ENCODE measurements at places on chromosomes 16 and 17.
A peak's percentile ranks its signal among the peaks of the same experiment; 100 is the strongest.

- DNase-seq: no peak
These were observed 1.1 kb downstream of the METTL16 start for GRCh38 chr17:2510559-2510958.

GRCh38 chr17:8409966-8410882, 12.6 kb upstream of the RNF222 start:
- DNase-seq: peak; percentile 74

DNA sequence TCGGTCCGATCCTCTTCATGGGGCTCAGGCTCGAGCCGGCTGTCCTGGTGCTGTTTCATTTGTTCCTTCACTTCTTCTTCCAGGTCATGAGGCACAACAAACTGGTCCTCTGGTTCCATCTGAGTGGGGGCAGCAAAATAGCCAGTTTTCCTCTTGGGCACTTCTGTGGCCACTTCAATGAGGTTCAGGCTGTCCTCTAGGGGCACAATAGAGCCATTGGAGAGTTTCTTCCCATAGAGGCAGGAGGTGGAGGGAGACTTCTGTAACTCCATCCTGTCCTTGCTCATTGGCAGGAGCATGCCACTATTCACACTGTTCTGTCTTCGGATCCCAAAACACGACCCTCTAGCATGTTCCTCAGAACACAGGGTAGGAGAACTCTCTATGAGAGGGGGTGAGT, 22.9 kb downstream of the MARVELD3 start:
- no peak for DNase-seq

DNA sequence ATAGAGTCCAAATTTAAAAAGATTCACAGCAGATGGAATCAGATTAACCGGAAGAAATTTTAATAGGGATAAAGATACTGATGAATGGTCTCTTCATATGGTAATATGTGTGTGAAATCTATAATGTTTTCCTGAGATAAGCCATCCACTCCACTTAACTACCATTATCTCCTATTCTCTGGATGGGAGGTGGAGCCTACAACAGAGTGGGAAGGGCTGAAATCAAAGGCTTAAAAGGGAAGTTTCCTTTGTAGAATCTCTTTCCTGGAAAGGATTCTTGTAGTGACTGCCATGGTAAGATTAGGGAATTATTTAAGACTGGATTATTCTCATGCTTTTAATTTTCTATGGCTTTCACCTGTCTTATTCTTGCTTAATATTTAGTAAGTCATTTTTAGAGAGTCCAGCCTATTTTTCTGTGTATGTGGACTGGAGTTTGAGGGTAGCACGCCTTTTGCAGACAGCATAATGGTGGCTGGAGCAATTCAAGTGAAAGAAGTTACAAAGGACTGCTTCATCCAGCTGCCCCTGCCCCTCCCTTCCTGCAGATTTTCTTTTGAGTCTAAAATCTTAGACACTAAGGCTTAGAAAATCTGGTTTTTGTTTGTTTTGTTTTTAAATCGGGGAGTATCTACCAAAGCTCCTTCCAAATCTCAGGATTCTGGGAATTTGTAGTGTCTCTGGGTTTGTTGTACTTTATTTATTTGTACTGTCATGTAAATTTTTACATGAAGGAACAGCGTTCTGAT, 26.5 kb downstream of the KAT7 start:
- no peak for DNase-seq

GRCh38 chr17:14303343-14304221, 2.7 kb downstream of the HS3ST3B1 start:
- DNase-seq: no peak

- DNase-seq: no peak
These were observed 605.4 kb upstream of the KIF2B start for GRCh38 chr17:53217311-53217710.

- no peak for DNase-seq
These were observed 12.8 kb upstream of the TNK1 start for GRCh38 chr17:7367918-7368598.

DNA sequence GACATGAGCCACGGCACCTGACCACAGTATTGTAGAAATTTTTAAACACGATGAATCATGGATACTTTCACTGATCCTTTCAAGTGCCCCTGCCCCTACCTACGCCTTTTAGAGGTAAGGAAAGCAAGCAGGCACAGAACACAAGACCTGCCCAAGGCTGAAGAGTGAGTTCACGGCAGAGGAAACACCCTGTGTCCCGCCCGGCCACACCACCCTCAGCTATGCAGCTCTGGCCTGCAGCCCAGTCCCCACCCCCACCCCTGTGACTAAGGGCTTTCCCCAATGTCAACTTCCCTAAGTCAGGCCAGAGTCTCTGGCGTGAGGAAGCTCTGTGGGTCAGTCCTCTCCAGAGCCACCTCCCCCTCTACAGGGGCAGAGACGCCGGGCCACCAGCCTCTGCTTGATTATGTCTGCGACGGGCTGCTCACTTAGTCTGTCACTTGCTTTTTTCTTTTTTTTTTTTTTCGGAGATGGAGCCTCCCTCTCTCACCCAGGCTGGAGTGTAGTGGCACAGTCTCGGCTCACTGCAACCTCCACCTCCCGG, 8.4 kb downstream of the SLC16A5 start:
- no peak for DNase-seq

DNA sequence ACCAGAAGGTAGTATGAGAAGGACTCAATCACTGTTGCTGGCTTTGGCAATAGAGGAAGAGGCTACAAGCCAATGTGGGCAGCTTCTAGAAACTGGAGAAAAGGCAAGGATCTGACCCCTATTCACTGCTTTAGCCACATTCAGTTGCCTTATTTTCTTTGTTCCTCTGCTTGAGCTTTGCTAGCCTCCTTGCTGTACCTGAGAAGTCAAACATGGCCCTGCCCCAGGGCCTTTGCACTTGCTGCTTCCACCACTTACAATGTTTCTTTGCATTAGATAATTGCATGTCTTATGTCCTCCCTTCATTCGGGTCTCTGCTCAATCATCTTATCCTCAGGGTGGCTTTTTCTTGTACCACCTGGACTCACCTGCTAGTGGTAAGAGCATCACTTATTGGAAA, 15.8 kb downstream of the HS3ST4 start:
- DNase-seq: no peak

- DNase-seq: no peak
These were observed 4.7 kb downstream of the RNASEK start for GRCh38 chr17:7016886-7017826.

DNA sequence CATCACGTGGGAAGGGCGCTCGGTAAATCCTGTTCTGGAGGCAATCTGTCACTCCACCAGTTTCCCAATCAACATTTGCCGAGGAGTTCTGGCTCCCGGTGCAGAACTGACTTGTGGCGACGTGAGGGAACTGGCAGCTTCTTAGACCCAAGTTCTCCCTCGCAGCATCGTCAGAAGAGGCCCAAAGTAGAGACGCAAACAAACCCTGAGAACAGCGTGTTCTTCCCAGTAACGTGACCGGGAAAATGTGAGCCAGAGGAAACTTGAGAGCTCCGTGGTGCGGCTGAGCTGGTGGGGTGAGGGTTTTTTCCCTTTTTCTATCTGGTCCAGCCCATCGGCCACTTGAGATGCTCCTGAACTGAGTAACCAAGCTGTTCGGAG, 158.9 kb upstream of the CACNG5 start:
- DNase-seq: no peak

GRCh38 chr17:63317166-63317840, 128.8 kb downstream of the CYB561 start:
- DNase-seq: no peak

DNA sequence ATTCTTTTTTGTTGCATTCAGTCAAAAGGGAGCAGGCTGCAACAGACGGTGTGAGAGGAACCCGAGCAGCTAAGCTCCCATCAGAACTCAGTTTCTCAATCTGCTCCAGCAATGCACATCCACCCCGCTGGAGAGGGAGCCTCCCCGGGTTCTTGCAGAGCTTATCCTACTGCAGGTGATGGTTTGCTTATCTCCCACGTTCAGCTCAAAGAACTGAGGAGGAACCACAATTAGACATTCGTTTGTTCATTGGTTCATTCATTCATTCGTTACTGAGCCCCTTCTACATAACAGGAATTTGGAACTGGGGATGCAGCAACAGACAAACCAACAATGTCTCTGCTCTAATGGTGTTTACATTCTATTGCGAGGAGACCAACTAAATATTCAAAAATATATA, 22.2 kb upstream of the ALOX15 start:
- no peak for DNase-seq

- no peak for DNase-seq
These were observed 91.3 kb downstream of the METRNL start for GRCh38 chr17:83170571-83171260.

- no peak for DNase-seq
These were observed 7.2 kb downstream of the TIMM22 start for GRCh38 chr17:1003972-1004768.

DNA sequence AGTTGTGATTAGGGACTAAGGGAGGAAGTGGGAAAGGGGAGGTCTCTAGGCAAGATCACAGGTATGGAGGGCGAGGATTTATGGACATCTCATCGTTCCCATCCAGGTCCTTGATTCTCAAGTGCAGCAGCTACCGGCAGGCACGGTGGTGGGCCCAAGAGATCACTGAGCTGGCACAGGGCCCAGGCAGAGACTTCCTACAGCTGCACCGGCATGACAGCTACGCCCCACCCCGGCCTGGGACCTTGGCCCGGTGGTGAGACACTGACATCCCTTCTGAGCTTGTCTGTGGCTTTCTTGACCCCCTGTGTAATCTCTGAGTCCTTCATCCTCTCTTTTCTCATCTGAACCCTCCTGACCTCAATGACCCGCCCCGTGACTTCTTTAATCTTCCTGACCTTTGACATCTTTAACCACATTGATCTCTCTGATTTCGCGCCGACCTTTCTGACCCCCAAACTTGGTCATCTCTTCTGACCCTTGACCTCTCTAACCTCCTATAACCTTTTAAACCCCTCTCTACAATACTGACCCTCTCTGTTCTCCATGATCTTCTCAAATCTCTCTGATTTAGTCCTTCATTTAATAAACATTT, 3.8 kb downstream of the PLD2 start:
- DNase-seq: no peak

DNA sequence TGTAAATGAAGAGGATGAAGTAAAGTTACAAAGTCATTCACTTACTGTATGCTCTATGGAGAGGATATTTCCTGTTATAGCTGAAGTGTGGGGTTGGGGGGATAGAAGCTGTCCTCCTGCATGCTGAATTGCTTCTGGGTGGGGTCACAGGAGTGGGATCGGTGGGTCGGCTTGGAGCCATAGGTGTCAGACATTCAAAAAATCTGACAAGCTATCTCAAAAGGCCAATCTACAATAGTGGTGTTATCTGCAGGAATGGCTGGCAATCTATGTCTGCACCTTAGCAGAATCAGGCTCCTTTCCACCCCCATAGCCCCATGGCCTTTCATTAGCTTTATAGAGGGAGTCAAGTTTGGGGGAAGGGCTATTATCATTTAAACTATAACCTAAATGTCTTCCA, 104.9 kb downstream of the ABCC12 start:
- no peak for DNase-seq

- no peak for DNase-seq
These were observed 3.6 kb downstream of the LITAF start for GRCh38 chr16:11583166-11583565.

GRCh38 chr16:74045513-74045912, 251.1 kb upstream of the PSMD7 start:
- DNase-seq: no peak

DNA sequence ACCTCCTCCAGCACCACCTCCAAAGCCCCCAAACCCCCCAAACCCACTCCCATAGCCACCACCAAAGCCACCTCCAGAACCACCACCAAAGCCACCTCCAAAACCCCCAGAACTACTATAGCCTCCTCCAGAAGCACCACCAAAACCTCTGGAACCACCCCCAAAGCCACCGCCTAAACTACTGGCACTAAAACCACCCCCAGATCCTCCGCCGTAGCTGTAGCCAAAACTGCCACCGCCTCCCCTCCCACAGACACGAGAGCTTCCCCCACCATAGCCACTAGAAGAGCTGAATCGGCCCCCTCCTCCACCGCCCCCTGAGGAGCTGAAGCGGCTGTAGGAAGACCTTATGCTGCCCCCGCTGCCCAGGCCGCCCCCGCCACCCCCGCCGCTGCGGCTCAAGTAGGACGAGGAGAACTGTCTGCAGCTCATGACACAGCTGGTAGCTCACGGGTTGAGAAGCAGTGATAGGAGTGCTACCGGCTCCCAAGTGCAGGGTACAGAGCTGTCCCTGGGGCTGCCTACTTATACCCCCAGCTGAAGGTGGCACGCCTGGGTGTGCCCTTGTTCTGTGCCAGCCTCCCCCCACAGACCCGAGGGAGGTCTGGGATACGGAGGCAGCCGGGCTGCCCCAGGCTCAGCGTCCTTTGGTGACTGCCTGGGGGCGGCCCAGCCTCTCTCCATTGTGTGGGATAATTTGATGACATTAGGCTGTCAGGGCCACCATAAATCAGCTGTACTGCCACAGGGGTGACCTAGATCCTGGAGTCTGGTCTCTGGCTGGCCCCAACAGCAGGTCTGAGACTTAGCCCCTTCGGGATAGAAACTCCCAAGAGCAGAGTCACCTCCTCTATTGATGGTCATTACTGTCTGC, at the start of gene KRT9:
TSS of gene KRT9 (minus strand) at position 499 of the 874 bp plus-strand sequence. CDS start at position 432, 67 bp downstream.
- no peak for DNase-seq

DNA sequence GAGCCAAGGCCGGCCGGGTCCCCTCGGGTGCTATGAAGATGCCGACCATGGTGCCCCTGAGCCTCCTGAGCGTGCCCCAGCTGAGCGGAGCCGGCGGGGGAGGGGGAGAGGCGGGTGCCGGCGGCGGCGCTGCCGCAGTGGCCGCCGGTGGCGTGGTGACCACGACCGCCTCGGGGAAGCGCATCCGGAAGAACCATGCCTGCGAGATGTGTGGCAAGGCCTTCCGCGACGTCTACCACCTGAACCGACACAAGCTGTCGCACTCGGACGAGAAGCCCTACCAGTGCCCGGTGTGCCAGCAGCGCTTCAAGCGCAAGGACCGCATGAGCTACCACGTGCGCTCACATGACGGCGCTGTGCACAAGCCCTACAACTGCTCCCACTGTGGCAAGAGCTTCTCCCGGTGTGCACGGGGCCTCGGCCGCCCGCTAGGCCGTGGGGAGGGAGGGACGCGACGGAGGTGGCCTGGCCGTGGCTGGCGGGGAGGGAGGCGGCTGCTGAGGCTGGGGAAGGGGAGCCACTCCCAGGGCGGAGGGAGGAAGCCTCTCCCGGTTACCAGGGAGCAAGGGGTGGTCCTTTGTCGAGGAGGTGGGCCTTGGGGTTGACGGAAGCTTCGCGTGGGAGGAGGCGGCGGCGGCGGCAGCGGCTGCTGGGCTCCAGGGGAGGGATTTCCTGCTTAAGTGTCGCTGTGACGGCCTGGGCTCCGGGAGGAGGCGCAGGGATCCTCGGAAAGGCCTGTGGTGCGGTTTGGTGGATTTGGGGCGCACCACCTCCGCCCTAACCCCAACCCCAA, 1.3 kb downstream of the MAZ start:
- peak; percentile 72 for DNase-seq

Data from activated CD8-positive, alpha-beta memory T cell treated with anti-CD3 and anti-CD28 coated beads for 1 hour (primary cell).